Suppressor macrophage treated with lipopolysaccharide for 4 hours (primary cell): ENCODE measurements at places on chromosomes 7 and 10.
A peak's percentile ranks its signal among the peaks of the same experiment; 100 is the strongest.

DNA sequence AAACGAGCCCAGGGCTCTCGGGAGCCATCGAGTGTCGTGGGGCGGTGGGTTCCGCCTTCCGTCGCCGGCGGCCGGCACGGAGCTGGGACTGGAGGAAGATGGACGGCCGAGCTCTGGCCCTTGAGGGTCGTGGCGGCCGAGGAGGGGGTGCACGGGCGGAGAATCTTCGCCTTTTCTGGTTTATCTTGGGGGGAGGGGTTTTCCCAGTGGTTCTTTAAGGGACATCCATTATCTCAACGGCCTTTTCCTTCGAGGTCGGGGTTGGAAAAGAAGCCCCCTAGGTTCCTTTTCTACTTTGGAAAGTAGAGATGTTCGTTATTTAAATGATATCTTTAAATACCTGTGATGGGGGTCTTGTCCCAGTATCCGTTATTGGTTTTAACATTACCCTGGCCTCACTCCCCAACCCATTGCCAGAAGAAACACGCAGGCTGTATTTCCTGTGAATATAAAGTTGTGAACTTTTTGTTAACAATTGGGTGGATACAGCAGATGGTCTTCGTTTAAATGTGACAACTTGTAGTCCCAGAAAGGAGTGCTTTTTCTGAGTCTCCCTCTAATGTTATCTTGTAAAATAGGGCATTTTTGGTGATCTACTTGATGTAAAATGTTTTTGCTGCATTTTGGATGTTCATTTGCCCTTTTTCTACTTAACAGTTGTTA is 765 bp downstream of the CCAR1 start:
- peak; percentile 23 for DNase-seq

DNA sequence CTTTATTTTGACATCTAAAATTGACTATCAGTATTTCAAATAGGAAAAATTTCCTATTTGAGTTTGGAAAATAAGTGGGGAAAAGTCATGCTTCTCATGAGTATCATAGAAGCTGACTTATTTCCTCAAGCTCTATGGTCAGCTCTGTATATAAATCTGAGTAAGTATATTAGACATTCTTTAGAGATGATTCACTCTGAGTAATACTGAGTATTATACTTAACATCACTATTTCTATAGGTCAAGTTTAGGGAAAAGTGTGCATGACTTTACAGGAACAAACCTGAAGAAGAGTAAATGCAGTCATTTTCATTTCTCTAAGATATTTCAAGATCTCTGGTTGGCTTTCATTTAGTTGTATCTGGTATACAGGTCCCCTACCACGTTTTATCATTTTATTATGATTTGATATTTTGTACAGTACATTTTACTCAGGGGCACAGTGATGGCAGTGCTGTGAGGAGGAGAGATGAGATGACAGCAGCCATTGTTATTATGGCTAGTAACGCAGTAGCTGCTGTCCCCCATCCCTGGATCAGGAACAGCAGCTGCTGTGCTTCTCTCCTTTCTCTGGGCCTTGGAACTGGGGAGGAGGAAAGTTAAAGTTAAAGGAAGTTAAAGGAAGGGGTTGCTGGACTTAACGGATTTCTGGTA is 15.2 kb downstream of the SND1 start:
- DNase-seq: peak; percentile 77

- DNase-seq: no peak
These were observed 82.3 kb downstream of the CUL2 start for GRCh38 chr10:35007858-35008301.

DNA sequence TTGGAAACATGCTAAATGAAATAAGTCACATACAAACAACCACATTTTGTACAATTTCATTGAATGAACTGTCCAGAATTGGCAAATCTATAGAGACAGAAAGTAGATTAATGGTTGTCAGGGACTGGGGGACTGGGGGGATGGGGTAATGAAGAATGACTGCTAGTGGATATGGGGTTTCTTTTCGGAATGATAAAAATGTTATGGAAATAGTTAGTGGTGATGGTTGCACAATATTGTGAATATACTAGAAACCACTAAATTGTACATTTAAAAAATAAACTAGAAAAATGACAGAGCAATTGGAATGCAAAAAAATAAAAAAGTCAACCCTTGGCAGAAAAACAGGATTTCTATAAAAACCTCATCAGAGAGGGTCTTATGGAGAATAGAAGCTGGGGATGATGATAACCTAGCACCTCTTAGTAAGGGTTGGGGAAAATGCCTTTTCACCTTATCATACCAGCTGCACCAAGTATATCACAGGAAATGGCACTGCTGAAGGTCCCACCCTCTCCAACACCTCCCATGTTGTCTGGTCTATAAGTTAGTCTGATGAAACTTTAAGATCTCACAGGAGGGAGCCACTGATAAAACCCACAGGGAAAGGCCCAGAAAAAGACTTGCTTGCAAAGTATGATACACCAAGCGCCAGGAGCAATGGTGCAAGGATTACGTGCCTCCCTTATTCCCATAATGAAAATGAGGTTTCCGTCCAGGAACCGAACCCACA is 23.1 kb upstream of the JAZF1 start:
- DNase-seq: no peak

GRCh38 chr7:94662548-94662947 is 6.6 kb upstream of the SGCE start:
- DNase-seq: no peak

DNA sequence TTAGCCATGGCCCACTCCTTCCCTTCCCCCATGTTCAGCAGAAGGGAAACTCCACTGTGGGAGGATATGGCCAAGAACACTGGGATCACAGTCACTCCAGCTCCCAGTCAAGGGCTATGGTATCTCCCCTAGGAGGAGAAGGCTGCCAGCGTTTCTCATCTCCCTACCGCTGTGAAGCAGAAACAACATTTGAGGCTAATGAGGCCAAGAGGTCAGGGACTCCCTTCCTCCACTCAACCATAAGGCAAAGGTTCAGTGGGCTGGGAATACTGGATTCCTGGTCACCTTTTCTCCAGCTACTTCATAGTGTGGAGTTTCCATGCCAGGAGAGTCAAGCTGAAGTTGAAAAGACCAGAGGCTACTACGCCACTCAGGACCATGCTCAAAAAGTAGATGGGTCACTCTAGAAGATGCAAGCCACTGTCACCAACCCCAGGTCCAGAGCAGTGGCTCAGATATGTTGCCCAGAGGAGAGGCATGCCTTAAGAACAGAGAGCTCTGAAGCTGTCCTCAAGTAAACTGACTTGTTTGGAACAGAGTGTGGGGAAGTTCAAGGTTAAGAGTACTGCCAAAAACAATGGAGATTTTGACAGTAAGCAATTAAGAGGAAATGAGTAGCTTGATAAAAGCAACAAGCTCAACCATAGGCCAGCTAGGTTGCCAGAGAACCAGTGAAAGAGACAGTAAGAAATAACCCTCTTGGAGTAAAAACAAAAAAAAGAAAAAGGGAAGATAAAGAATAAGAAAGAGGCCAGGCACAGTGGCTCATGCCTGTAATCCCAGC is 3.8 kb upstream of the TMEM140 start:
- no peak for DNase-seq

GRCh38 chr7:404812-405488 is 114.7 kb downstream of the PDGFA start:
- no peak for DNase-seq

- DNase-seq: no peak
These were observed 20.9 kb downstream of the PARP12 start for GRCh38 chr7:140041659-140042385.

GRCh38 chr10:3887885-3888476 is 103.0 kb upstream of the KLF6 start:
- DNase-seq: peak; percentile 93

DNA sequence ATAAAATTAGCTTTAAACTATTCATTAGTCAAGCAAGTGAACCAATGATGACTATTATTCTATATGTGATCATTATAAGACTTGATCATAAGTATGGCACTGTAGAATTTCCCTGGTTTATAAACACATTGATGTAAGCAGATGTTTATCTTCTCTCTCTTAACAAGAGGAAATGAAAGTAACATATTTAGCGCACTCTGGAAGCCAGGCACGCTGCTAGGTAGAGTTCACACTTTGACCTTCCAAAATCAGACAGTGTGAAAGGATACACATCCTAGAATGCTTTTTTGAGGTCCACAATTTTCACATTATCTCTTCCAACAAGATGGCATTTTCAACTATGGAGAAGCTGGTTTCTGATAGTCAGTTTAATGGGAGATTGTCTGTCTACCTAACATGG is 529.4 kb upstream of the IGFBP3 start:
- DNase-seq: no peak

DNA sequence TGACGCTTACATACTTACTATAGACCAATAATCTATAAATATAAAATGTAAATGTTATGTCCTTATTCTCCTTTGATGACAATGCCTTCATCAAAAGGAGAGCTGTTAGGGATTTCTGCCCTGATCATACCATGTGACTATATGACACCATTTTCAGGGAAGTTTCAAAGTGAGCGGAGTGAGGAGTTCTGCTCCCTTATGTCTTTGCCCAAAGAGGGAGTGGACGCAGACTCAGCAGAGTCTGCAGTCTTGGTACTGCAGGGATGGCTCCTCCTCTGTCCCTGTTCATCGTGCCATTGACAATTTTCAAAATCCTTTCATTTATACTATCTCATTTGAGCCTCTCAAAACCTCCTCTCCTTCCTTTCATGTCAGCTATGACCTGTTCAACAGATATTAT is 27.9 kb downstream of the HYAL4 start:
- no peak for DNase-seq

- DNase-seq: no peak
These were observed 167.5 kb upstream of the CELF2 start for GRCh38 chr10:10850214-10850613.

DNA sequence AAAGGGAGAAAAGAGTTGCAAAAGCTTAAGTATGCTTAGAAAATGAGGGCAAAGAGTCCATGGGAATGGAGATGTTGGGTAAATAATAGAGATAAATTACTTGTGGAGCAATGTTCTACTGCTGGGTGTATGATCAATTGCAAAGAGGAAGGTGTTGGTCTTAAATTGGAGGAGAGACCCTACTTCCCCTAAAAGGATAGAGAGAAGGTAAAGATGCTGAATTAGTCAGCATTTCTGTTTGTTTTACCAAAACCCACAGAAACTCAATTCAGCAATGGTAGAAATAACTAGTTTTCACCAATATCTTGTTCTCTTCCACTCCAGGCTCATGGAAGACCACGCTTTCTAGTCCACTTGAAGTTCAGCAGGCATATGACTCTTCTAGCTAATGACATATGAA is 32.1 kb downstream of the ASB4 start:
- DNase-seq: no peak

DNA sequence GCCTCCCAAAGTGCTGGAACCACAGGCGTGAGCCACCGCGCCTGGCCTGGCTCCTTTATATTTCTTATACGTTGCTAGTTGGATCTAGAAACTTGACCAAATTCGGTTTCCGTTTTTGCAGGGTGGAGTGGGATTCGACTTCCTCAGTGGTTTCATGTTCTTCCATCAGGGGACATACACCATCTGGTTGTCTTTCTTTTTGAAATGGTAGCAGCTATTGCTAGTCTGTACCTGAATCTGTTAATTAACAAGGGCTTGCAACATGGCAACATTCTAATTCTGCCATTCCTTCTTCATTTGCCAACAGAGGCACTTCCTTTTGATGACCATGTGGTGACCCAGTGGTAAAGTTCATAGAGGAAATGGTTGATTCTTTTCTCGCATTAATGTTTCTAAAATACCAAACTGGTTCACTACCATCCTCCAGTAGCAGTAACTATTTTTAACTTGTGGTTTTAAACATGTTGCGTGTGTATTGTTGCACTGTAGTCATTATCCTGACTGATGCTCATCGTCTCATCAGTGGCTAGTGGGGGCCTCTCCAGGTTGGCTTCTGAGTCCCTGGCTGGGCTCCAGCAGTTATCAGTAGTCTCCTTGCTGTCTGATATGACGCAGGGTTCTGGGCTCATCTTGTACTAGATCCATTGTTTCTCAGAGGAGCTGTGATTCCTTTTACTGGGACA is 159.2 kb downstream of the RGS10 start:
- no peak for DNase-seq

- no peak for DNase-seq
These were observed 35.8 kb downstream of the ADAM12 start for GRCh38 chr10:126352453-126352852.

DNA sequence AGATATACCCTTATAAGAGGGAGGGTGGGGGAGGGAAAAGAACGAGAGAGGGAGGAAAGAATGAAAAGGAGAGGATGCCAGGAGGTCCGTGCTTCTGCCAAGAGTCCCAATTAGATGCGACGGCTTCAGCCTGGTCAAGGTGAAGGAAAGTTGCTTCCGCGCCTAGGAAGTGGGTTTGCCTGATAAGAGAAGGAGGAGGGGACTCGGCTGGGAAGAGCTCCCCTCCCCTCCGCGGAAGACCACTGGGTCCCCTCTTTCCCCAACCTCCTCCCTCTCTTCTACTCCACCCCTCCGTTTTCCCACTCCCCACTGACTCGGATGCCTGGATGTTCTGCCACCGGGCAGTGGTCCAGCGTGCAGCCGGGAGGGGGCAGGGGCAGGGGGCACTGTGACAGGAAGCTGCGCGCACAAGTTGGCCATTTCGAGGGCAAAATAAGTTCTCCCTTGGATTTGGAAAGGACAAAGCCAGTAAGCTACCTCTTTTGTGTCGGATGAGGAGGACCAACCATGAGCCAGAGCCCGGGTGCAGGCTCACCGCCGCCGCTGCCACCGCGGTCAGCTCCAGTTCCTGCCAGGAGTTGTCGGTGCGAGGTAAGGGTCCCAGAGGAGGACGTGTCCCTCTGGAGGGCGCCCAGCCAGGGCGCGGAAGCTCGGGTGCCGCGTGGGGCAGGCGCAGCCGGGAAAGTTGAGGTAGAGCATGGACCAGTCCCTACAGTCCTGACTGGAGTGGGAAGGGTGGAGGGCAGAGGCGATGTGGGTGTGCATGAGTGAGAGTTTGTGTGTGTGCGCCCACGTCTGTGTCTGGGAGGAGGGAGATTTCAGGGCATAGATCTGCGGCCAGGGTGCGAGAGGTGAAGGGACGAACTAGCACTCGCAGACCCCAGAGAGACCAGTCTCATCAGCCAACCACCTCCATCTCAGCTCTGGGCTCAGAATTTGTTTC is 844 bp downstream of the GRM3 start:
- no peak for DNase-seq

DNA sequence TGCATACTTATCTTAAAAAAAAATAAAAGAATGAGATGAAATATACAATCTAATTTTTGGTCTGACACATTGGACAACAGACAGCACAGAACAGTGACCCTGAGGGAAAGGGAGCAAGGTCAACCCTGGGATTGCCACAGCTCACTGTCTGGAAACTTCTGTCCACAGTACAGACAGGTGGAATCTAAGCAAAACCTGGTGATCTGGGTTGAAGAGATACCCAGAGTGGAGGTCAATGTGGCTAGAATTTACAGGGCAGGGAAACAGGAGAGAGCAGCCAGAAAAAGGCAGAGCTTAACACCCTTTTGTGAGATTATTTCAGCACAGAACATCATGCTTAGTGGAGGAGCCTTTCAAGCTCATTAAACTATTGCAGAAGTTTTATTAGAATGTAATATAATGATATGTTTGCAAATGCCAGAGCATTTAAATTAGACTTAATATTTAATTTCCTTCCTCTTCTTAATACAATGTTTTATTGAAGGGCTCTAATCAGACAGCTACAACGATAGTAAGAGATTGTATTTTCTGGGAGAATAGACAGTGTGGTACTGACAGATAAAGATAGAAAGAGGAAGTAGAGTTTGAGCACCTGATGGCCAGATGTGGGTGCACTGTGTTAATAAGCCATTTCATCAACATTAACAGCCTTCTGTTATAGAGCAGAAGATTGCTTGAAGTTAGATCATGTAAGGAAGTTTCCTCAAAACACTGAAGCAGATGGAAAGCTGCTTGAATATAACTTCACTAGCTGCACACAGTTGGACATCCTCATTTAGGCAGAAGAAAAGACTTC is 309.4 kb downstream of the HGF start:
- DNase-seq: no peak
